ENCODE measurements at places on chromosomes 5 and 9.
A peak's percentile ranks its signal among the peaks of the same experiment; 100 is the strongest.

GRCh38 chr9:77911928-77912327 lies 119.7 kb downstream of the GNAQ start:
- DNase-seq = no peak

- no peak for DNase-seq
Observed at GRCh38 chr9:15404171-15404570, 18.5 kb upstream of the SNAPC3 start.

- no peak for DNase-seq
Observed at GRCh38 chr5:132000677-132001453, 10.6 kb downstream of the ACSL6 start.

GRCh38 chr5:66616520-66617225 lies 20.5 kb downstream of the MAST4 start:
- DNase-seq = peak; percentile 15

DNA sequence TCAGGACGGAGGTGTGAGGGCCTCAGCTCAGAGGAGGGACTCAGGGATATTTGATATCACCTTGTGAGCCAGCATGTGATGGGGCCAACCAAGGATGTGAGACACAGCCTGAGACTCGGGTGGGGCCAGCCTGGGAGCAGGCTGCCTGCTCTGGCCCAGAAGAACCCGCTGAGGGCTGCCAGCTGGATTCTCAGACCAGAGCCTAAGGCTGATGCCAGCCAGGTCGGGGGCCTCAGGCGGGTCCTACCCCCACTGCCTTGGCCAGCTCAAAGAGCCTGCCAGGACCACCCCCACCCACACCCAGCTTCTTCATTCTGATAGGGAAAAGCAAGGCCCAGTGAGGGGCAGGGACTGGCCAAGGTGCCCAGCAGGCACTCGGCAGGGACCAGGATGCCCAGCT lies 20.3 kb upstream of the DUSP1 start:
- DNase-seq = no peak

DNA sequence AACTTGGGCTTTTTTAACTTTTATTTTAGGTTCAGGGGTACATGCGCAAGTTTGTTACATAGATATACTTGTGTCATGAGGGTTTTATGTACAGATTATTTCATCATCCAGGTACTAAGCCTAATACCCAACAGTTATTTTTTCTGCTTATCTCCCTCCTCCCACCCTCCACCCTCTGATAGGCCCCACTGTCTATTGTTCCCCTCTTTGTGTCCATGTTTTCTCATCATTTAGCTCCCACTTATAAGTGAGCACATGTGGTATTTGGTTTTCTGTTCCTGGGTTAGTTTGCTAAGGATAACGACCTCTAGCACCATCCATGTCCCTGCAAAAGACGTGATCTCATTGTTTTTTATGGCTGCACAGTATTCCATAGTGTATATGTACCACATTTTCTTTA lies 172.1 kb downstream of the SNCAIP start:
- no peak for DNase-seq

DNA sequence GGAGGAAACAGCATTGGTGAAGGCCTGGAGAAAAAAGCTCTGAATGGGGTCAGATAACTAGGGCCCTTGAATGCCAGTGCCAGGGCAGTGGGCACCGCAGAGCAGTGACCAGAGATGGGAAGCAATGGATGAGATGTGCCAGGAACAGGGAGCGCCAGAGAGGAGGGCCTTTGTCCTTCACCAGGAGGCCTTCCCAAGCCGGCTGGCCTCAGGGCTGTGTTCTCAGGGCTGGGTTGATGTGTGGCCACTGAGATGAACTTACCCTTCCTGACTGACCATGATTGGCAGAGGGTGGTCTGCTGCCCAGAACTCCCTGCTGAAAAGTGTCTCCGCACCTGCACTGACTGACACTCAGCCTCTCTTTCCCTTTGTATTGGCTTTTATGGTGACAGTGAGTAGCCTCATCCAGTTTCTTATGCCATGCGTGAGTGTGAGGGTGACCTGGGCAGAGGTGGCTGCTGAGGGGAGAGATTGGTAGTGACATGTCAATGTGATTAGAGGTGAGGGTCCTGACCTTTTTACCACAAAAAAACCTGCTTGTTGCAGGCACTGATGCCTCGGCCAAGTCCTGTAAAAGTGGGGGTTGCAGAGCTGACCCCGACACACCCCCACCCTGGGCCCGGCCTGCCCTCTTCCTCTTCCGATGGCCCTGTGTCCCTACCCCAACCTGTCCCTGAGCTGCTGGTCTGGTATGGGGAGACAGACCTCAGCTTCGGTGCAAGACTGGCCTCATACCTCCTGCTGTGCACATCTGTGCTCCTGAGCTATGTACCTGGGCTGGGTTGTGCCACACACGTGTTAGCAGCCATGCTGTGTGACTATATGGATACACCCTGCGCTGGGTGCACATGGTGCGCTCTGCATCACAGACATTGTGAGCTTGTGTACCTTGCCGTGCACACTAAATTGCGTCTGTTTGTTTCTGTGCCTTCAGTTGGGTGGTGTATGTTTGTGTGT lies 57.1 kb upstream of the PSD2 start:
- DNase-seq = no peak

DNA sequence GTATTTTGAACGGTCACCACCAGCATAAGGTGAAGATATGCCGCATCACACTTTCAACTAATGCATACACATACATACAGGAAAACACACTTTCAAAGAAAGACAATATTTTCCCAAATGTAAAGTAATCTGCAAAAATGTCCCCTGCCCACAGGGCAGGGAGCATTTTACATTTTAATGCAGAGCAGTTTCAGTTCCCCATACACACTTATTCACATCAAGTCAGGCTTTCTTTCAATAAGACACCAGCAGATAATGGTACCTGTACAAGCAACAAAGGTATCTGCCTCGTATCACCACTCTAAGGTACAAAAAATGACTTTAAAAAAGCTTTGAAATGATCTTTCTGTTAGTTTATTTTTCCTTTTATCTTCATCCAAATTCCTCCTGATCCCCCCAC lies 247.1 kb upstream of the CCNG1 start:
- no peak for DNase-seq

GRCh38 chr9:131465401-131465800 lies 37.3 kb upstream of the POMT1 start:
- DNase-seq = no peak

DNA sequence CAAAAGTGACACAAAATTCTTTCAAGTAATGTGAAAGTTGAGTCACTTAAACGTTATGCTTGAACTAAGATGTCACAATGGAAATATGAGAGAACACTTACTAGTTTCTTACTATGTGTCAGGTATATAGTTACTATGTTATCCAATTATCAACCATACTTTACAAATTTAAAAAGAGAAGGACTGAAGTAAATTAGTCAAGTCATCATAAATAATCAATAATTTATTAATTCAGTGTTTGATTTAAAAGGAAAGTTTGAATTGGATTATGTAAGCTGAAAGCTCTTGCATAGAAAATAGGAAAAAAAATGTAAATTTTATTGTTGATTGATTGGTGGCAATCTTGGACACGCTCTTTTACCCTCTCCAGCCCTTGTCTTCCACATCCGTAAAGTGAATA lies 76.3 kb downstream of the GABRA1 start:
- DNase-seq = no peak

DNA sequence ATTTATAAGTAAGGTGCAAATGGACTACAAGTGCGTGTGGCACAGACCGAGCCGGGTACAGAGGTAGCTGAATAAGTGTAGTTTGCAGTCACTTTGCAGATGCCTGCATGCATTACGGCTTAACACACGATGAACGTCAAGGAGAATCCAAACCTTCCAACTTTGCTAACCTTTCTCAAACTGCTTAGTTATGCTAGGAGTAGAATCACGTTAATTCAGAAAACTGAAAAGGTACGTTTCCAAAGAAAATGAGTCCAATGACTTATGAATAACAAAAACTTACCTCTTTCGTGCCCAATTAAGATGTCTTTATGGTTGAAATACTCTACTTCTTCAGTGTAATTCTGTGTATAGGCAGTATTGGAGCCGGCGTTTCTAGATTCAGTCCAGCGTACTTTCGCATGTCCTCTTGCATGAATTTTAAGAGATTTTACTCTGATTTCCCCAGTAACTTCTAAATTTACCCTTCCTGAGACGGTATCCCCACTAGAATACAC lies 539 bp downstream of the ARRDC3 start:
- DNase-seq = no peak

GRCh38 chr5:58088941-58089340 lies 370.9 kb downstream of the PLK2 start:
- DNase-seq = no peak

DNA sequence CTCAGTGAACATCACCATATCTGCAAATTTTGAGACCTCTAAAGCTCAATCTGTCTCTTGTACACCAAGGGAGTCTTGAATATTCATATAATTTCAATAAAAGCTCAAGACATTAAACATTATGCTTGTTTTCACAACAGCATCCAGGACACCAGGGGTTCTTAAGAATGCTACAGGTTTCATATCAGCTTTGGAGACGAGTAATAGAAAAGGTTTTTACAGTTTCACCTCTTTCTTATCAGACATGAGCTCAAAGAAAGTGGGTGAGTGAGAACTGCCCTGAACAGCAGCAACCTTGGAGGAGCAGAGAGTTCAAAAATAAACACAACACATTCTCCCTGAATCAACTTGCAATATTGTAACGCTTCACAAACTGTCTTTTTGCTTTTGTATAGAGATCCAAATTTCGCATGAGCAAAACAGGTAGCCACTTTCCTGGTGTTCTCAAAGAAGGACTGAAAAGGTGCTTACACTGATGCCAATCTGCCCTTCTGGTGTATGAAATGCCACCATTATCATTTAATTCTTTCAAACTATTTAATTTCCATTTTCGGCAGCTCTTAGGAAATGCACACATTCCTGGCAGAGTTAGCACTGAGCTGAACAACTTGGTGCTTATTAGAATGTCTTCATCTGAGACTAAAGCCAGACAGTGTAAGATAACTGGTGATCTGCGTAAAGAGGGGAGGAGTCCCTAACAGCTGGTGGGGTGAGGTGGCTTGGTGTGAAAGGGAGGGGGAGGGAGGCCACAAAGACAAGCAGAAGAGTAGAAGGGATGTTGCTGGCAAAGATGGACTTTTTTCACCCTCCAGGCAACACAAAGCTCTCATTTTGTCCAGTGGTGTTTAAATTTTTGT lies 535.3 kb downstream of the PDE4D start:
- no peak for DNase-seq
